ENCODE measurements at places on chromosomes 3 and 15. TPM values are rescaled to one million over a fixed set of nuclear protein-coding genes. Genes with fewer than 3 reads are reported as not detected.

The AMIGO3 gene
- total RNA-seq = 0.15 TPM

The LARP6 gene
- total RNA-seq = 41.5 TPM

The C3orf49 gene
- not detected for total RNA-seq

The ACTRT3 gene
- total RNA-seq = 0.65 TPM

The A4GNT gene
- not detected for total RNA-seq

GRCh38 chr3:73787620-73788019 lies 162.9 kb upstream of the PDZRN3 start:
- no peak overlapping the region for H3K4me3 ChIP-seq
- H3K36me3 ChIP-seq = no peaks in the 10 kb centered on the region
- no peak overlapping the region for H3K27ac ChIP-seq
- no peak for DNase-seq
- H3K27me3 ChIP-seq = no peaks in the 10 kb centered on the region

DNA sequence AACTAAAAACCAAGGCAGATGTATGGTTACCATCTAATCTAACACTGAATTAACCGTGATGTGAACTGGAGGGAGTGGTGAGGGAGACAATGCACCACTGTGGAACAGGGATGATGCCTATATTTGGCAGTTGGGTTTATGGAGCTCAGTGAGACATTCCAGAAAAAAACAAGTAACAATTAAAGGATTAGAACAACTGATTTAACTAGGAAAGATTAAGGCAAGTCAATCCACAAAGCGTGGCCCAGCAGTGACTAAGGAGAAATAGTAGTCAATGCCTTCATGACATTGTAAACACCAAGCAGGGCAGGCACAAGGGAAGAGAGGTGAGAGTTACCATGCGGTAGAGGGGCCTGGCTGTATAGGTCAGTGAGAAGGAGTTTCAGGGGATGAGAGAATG lies 38.1 kb downstream of the CHAC1 start:
- peaks cover 29% of the 10 kb centered on the region for H3K36me3 ChIP-seq
- H3K27me3 ChIP-seq = no peaks in the 10 kb centered on the region

DNA sequence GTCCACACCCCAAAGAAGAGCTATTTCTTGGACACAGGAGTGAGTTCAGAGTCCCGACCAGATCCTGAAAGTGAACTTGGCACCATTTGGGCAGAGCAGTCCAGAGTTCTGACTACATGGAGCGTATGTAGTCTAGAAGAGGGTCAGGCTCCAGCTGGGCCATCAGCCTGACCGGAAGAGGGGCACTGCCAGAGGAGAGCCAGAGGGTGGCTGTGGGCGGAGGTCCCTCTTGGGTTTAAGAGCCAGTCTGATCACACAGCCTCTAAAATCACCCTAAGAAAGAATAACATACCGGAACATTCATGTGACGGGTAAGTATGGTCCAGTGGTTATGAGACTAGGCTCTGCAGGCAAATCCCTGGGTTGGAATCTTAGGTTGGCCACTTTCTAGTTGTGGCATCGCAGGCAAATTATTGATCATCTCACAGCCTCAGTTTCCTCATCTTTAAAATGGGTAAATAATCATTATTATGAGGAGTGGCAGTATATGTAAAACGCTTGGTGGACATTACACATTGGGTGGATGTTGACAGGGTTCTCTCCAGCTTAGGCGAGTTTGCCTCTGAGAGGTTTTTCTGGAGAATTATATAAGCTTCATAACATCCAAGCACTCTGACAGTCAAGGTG lies 2.1 kb upstream of the RAP2B start:
- no peak for DNase-seq
- no peaks in the 10 kb centered on the region for H3K36me3 ChIP-seq
- H3K4me3 ChIP-seq = peak overlapping the region; percentile 68
- H3K27me3 ChIP-seq = no peaks in the 10 kb centered on the region

- H3K36me3 ChIP-seq = no peaks in the 10 kb centered on the region
- H3K4me1 ChIP-seq = peaks cover 35% of the 10 kb centered on the region
- no peaks in the 10 kb centered on the region for H3K27me3 ChIP-seq
- H3K27ac ChIP-seq = peak overlapping the region; percentile 72
Measured at GRCh38 chr3:12440927-12441714, 43.2 kb upstream of the TSEN2 start.
